ENCODE measurements at places on chromosomes 2 and 18. TPM values are rescaled to one million over a fixed set of nuclear protein-coding genes. Genes with fewer than 3 reads are reported as not detected.

Gene ZSWIM2
- 0.06 TPM for total RNA-seq

Gene CROCC2
- total RNA-seq = not detected

Gene CD207
- total RNA-seq = not detected

Gene RESP18
- not detected for total RNA-seq

Gene RMC1
- total RNA-seq = 24.5 TPM

- DNase-seq = no peak
Measured at GRCh38 chr2:107984707-107985106, 1.6 kb upstream of the SLC5A7 start.

- no peak for DNase-seq
Measured at GRCh38 chr2:101410114-101410513, 22.8 kb upstream of the CREG2 start.

DNA sequence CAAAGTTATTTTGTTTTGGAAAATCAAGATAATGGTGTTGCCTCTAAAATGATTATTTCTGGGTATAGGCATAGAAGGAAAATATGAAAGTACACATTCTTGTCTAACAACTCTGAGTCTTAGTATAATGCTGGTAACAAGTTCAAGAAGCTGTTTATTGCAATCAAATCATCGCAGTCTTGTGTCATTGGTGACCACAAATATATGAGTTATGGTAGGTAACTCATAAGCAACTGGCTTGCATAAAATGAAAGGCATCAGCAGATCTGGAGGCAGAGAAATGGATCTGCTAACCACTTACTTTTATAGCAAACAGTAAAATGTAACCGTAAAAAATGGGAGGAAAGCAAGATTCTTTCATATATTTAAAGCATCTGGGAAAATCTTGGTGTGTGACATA lies 156.2 kb upstream of the TCF4 start:
- DNase-seq = peak; percentile 39

GRCh38 chr2:173037245-173038120 lies 38.2 kb upstream of the MAP3K20 start:
- no peak for DNase-seq

GRCh38 chr2:191740016-191740419 lies 62.1 kb downstream of the NABP1 start:
- DNase-seq = peak; percentile 76

DNA sequence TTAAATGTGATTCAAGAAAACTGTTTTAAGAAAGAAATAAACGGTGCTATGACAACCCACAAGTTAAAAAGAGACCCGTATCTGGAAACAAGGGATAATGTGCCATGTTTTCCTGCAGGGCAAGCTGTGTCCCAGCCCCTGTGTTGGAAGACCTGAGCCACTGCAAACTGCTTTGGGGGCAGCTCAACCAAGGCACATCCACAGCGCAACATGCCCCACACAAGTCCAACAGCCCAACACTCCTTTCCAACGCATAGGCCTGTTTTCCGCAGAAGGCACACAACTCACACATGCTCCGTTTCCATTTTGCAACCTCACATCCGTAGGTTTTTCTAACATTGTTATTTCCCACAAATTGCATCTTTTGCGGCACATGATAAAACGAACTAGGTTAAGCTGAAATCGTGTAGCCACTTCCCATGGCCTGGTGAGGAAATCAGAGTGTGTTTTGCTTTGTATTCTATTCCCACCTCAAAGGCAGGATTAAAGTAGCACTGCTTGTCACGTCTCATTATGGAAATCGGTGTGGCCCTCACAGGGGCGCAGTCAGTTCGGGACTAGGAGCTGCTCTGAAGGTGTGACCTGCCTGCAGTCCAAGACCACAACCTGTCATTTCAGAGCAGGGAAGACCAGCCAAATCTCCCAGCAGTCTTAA lies 50.5 kb upstream of the ZNF516 start:
- DNase-seq = no peak

DNA sequence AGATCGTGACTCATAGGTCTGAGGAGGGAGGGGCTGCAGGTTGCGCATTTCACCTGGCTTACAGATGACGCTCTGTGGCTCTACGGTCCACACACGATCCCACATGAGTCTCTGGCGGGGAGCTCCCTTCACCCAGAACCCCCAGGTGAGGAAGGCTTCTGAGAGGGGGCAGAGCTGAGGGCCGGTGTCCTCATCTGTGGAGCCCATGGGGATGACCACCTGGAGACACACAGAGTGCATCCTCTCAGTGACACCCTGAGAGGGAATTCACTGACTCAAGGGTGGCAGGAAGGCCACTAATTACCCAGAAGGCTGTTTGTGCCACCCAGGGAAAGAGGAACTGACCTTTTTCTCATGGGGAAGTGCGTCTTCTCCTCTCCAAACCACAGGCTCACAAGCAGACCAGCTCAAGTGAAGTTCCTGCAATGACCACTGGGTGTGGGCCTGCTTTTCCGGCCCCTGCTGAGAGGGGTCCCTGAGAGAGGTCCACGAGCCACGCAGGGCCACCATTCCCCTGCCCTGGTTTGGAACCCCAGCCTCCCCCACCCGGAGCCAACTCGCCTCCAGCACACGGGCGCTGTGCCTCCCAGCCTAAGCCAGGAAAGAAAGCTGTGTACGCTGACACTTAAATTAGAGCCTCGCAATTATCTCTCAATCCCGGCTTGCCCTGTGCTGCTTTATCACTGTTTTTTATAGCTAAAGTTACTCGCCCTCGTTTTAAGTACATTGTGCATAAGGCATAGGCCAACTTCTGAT lies 114.1 kb downstream of the BCL11A start:
- no peak for DNase-seq

- DNase-seq = no peak
Measured at GRCh38 chr2:85949280-85949679, 60.5 kb upstream of the ST3GAL5 start.

DNA sequence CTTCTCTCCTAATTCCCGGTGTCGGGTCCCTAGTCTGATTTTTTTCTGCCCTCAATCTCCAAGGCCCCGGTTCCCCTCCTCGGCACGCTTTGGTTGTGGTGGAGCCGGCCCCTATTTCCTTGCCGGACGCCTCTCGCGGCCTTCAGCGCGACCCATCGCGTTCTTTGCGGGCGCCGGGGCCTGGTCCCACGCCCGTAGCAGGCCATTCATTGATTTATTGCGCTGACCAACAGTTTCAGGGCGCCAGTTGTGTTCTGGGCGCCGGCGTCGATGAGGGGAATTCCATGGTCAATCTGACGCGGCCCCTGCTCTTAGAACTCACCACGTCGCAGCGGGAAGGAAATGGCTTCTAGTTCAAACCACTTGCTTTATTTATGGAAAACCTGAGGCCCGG lies 396 bp downstream of the CNOT9 start:
- peak; percentile 71 for DNase-seq

- peak; percentile 1 for DNase-seq
Measured at GRCh38 chr2:52613064-52613463, 1154.5 kb upstream of the CHAC2 start.

- DNase-seq = no peak
Measured at GRCh38 chr18:55289775-55290174, 298.2 kb downstream of the TCF4 start.

GRCh38 chr18:49342690-49343089 lies 117.8 kb downstream of the DYM start:
- no peak for DNase-seq

All from LHCN-M2 (cell line).